ENCODE measurements at places on chromosomes 13 and 19.

- DNase-seq = peak; percentile 17
These were observed 317 bp downstream of the LYL1 start for GRCh38 chr19:13102416-13102665.

DNA sequence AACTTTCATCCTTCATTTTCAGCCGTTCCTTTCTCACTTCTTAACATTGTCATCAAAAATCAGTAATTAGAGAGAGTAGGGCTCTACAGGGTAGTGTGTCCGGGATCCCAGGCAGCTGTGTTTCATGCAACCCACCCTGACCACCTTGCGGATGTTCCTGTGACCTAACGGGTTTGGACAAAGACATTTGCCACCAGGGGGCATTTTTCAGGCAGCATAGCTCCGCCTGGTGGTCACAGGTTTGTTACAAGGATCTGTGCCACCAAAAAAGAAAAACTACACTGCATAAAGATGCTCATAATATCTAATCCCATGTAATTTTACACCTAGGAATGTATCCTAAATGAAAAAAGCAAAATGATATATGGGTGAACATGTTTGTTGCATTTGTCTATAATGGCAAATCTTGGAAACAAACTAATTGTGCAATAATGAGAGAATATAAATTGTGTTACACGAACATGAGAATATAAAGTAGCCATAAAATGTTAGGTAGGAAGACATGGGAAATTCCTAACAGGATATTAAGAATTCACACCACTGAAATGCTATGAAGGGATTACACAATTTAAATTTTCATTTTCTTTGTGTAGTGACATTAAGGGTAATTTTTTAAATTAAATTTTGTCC is 123.0 kb downstream of the SLC7A1 start:
- peak; percentile 65 for DNase-seq

- DNase-seq = no peak
These were observed 127.2 kb upstream of the SOX1 start for GRCh38 chr13:111939666-111940278.

DNA sequence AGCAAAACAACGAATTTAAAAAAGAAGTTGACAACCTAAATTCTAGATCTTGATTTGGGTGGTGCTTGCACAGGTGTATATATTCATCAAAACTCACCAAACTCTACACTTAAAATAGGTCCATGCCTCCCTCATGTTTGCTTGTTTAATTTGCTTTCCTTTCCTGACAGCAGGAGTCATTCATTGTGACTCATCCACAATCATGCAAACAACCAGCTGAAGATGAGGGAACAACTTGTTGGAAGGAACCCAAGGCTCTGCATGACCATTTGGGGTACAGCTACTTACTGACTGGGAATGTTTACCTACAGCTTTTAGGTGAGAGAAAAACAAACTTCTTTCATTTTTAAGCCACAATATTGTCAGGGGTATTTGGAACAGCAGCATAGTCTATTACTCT is 96.6 kb downstream of the RXFP2 start:
- no peak for DNase-seq

GRCh38 chr19:35112995-35113688 is 2.5 kb upstream of the FXYD3 start:
- DNase-seq = no peak

DNA sequence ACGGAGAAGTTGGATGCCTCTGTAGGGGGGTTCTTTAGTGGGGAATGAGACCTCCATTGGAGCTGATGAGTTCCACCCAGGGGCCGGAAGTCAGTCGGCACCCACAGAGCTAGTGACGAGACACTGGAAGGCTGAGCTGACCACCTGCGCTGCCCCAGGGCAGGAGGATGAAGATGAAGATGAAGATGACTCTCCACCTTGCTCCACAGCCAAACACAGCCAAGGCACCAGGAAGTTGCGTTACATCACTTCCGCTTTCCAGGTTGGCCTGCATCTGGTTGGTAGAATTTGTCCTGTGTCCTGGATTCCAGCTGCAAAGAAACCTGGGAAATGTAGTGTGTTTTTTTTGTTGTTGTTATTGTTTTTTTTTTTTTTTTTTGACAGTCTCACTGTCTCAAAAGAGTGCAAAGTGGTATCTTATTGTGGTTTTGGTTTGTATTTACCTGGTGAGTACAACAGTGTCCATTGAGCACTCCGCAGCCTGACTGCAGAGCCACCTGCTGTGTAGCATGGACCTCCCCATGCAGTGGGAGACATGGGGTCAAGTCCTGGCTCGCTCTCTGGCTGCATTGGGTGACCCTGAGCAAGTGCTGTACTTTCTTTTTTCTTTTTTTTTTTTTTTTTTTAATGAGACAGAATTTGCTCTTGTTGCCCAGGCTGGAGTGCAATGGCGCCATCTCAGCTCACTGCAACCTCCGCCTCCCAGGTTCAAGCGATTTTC is 1.9 kb downstream of the TBC1D17 start:
- no peak for DNase-seq

DNA sequence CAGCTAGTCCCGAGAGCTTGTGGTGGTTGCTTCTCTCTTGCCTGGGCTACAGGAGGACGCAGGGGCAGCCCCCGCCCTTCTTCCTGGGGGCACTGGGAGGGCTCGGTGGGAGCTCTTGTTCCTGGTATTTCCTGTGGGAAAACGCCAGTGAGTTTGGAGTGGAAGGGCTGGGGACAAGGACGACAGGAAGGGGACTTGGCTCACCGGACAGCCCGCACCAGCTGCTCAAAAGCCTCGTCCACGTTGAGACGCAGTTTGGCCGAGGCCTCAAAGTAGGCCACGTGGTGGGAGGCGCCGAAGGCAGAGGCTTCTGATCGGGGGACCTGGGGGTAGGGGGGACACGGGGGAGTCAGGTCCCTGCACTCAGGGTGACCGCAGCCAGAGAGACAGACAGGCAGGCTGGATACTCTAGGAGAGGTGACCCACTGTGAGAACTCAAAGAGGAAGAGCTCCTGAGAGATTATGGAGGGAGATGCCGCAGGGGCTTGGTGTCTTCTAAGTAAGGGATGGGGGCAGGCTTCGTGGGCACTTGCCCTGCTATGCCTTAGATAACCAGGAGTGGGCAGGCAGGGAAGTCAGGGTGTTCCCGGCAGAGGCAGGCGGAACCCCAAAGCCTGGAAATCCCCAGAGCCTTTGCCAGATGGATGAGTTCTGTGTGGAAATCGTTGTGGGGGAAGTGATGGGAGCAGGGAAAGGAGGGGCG is 4.3 kb downstream of the RRAS start:
- no peak for DNase-seq

DNA sequence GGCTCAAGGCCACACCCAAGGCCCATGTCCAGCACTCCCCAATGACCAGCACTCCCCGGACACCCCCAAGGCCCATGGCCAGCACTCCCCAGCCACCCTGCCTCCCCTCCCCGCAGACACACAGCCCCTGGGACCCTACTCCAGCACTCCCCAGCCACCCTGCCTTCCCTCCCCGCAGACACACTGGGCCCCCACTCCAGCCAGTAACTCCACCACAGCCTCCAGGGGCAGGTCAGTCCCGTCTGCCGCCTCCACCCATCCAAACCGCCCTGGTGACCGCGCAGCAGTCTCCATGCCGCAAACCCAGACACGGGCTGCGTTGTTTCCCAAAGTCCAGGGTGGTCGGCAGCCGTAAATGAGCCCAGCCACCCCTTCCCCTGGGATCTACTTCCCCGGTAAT is 70.7 kb downstream of the SPACA7 start:
- no peak for DNase-seq

GRCh38 chr19:4122480-4122879 is 1.4 kb downstream of the MAP2K2 start:
- DNase-seq = no peak

DNA sequence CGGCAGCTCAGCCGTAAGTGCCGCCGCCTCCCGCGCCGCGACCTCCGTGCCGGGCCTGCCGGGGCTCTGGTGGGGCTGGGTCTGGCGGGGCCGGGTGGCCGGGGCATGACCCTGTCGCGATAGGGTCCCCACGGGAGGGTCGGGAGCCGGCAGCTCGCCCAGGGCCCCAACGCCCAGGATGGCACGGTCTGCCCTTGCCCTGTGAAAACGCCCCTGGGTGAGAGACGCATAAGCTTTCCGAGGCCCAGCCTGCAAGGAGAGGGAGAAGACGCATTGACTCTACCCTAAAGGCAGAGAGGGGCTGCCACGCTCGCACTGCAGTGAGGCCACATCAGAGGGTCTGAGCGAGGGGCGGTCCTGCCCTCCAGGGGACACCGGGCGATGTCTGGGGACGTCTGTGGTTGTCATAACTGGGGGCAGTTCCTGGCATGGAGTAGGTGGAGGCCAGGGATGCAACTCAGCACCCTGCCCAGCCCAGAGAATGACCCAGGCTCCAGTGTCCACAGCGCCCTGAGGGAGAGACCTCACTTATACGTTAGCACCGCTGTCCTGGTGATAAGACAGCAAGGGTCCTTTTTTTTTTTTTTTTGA is 539 bp downstream of the ZNF554 start:
- peak; percentile 27 for DNase-seq

- no peak for DNase-seq
These were observed 44.1 kb upstream of the ZNF536 start for GRCh38 chr19:30328096-30328495.

GRCh38 chr19:7756258-7756657 is 6.8 kb upstream of the CLEC4M start:
- DNase-seq = no peak

- no peak for DNase-seq
These were observed 35.4 kb downstream of the GSX1 start for GRCh38 chr13:27827646-27828045.

DNA sequence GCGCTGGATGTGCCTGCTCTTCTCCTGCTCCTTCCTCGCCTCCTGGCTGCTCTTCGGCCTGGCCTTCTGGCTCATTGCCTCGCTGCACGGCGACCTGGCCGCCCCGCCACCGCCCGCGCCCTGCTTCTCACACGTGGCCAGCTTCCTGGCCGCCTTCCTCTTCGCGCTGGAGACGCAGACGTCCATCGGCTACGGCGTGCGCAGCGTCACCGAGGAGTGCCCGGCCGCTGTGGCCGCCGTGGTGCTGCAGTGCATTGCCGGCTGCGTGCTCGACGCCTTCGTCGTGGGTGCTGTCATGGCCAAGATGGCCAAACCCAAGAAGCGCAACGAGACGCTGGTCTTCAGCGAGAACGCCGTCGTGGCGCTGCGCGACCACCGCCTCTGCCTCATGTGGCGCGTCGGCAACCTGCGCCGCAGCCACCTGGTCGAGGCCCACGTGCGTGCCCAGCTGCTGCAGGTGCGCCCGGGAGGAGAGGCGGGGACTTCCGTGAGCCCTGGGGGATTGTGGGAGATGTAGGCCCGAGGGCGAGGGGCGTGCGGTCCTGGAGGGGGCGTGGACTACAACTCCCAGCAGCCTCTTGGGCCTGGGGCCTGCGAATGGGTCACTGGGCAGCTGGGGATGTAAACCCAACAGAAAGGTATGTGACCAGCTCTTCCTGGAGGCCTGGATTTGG is 6.7 kb downstream of the KCNJ14 start:
- no peak for DNase-seq

- DNase-seq = peak; percentile 66
These were observed 979 bp downstream of the AKAP8 start for GRCh38 chr19:15378534-15379082.

DNA sequence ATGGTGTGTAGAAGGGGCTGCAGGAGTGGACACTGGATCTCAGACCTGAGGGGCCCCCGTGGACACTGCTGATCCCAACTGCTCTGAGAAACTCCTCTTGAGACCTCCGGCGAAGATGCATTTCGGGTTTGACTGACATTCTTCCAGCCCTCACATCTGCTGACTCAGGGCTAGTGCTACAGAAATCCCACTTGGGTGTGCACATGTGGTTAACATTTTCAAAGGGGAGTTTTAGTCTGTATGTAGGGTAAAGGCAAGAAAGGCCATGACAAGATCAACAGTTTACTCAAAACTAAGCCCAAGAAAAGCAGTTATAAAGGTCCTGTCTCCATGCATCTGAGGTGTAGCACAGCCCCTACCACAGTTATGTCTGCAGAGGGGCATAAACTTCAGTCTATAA is 31.2 kb downstream of the DLEU7 start:
- DNase-seq = no peak
